OCI-LY7 (cell line): ENCODE measurements at places on chromosomes 2 and 18. TPM values are rescaled to one million over a fixed set of nuclear protein-coding genes. Genes with fewer than 3 reads are reported as not detected.

GRCh38 chr2:176854062-176854461, 358.5 kb upstream of the HNRNPA3 start:
- no peak for DNase-seq

- no peak for DNase-seq
These were observed 50.2 kb upstream of the PAIP2B start for GRCh38 chr2:71277147-71277475.

DNA sequence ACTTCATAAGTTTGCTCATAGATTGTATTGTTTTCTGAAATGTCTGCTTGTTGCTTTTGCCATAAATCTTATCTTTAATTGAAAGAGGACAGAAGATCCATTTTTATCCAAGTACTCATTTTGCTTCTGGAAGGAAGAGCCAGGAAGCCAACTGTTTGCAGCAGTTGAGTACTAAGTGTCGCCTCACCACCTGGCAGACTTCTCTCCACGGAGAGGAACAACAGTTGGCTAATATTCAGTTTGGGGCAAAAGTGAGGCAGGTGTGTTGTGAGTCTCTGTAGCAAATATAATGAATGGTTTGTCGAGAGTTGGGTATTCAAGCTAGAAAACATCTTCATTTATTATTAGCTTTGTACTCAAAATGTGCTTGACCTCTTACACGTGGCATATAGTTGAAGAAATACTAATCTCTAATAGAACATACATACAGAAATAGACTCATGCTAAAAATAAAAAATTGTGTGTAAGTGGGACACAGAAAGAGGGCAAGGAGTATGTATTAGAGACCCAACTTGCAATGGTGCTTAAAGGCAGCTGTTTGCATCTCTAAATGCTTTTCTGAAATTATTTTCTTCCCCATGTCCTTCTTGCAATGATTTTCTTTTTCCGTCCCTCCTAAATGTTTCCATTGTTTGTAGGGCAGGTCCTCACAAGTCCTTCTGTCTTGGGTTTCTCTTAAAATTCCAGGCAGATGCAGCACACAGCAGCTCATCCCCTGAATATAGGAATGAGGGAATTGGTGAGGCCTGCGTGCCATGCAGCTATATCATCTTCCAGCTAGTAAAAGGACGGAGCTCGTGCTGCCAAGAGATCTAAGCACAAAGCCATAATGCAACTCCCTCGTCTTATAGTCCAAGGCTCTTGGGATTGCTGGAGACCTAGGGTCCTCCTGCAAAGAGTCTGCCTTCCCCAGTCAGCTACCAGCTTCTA, 44.8 kb upstream of the MAP3K20 start:
- DNase-seq, result no peak

DNA sequence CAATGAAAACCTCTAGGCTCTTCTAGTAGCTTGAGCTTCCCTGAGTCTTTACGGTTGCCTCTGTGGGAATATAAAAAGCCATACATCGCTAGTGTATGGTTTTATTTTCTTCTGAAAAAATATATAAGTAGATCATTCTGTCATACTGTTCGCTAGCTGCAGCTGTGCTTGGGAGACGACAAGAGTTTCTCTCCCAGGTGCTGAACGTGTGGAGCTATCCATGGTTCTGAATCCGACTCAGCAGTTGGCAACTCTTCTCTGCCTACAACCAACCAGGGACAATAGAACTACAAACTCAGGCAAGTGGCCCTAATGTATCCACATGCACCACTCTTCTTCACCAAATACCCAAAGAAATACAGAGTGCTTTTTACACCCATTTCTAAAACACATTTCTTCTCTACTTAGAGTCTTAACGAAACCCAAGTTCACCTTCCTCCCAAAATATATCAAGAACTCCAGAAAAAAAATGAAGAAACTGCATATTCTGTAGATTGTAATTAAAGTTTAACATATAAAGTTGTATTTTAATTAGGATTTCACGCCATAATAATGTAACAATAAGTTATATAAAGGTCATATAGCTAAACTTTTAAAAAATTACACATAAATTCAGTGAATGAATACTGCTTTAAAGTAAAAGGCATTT, 2.2 kb upstream of the KCNH7 start:
- peak; percentile 16 for DNase-seq

- no peak for DNase-seq
These were observed 59.2 kb downstream of the DOCK10 start for GRCh38 chr2:224982910-224983711.

GRCh38 chr2:27335311-27335710, 12.4 kb upstream of the MPV17 start:
- DNase-seq, result no peak

DNA sequence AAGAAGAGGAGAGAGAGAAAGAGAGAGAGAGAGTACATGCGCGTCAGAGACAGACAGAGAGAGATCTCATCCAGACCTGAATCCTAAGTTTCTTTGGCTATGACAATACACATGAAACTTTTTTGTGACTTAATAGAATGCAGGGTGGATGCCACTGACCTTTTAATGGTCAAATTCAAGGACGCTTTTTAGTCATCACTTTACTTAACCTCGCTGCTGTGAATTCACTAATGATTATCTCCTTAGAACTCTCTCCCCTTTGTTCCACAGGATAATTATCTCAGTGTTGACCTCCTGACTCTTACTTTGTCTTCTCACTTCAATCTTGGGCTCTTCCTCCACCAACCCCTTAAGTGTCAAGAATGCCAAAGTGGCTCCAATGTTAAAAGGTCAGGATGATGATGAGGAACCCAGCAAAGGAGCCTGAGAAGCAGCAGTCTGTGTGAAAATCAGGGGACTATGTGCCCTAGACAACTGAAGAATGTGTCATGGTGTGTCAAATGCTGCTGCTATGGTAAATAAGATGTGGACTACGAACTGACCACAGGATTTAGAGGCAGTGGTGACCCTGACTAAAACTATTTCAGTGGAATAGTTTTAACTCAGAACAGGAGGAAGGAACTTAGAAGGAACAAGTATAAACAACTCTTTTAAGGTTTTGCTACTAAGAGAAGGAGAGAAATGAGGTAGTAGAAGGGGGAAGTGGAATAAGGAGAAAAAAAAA, 382.1 kb downstream of the ZEB2 start:
- no peak for DNase-seq

The FNDC4 gene
- not detected in 2 replicates for total RNA-seq

The ECEL1 gene
- not detected in 2 replicates for total RNA-seq
